ENCODE measurements at places on chromosomes 6 and 20. TPM values are rescaled to one million over a fixed set of nuclear protein-coding genes. Genes with fewer than 3 reads are reported as not detected.
A peak's percentile ranks its signal among the peaks of the same experiment; 100 is the strongest.

Gene TRIM40
- not detected for total RNA-seq

Gene KIFC1
- total RNA-seq: 0.59 TPM

Gene ASIP
- not detected for total RNA-seq

Gene DPPA5
- not detected for total RNA-seq

Gene KIF6
- total RNA-seq: not detected

Gene ENPP5
- total RNA-seq: 17.7 TPM

GRCh38 chr6:56009636-56010035 lies 134.2 kb upstream of the BMP5 start:
- no peak overlapping the region for H3K4me3 ChIP-seq
- H3K27me3 ChIP-seq: no peaks in the 10 kb centered on the region
- H3K4me1 ChIP-seq: no peaks in the 10 kb centered on the region
- H3K36me3 ChIP-seq: no peaks in the 10 kb centered on the region
- H3K27ac ChIP-seq: no peak overlapping the region

DNA sequence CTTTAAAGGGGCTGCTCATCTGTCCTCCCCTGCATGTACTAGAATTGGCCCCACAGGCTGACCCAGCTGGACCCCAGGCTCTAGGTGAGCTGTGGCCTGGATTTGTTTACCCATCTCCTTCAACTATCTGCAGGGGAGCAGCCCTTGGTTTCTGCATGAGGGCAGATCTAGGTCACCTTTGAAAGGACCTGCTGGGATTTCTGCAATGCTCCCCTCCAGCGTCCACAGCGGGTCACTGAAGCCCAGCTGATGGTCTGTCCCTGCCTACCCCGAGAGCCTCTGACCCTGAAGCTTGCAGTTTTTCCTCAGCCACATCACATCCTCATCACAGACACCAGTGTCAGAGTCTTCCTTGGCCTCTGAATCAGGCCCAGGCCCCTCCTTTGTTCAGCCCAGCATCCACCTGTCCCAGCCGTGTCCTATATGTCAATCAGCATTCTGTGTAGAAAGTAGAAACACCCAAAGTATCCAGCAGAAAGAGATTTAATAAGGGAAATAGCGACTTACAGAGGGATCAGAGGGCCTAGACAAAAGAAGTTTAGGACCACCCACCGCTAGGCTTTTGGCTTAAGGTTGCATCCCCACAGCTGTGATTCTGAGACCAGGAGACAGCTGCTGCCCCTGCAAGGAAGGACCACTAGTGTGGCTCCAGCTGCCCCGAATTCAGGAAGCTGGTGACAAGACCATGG lies 243.1 kb downstream of the LRFN2 start:
- H3K4me3 ChIP-seq: no peak overlapping the region
- no peaks in the 10 kb centered on the region for H3K36me3 ChIP-seq
- no peak overlapping the region for H3K27ac ChIP-seq
- H3K4me1 ChIP-seq: no peaks in the 10 kb centered on the region

- no peak overlapping the region for H3K4me3 ChIP-seq
- H3K4me1 ChIP-seq: peaks cover 15% of the 10 kb centered on the region
- DNase-seq: no peak
- H3K27me3 ChIP-seq: no peaks in the 10 kb centered on the region
- no peak overlapping the region for H3K27ac ChIP-seq
Measured at GRCh38 chr6:169786349-169786748, 34.9 kb downstream of the ERMARD start.

- peaks cover 7% of the 10 kb centered on the region for H3K4me1 ChIP-seq
- peak; percentile 36 for DNase-seq
- H3K27ac ChIP-seq: no peak overlapping the region
- no peaks in the 10 kb centered on the region for H3K27me3 ChIP-seq
- H3K4me3 ChIP-seq: no peak overlapping the region
- H3K36me3 ChIP-seq: no peaks in the 10 kb centered on the region
Measured at GRCh38 chr20:59724457-59725366, 120.4 kb downstream of the PHACTR3 start.

DNA sequence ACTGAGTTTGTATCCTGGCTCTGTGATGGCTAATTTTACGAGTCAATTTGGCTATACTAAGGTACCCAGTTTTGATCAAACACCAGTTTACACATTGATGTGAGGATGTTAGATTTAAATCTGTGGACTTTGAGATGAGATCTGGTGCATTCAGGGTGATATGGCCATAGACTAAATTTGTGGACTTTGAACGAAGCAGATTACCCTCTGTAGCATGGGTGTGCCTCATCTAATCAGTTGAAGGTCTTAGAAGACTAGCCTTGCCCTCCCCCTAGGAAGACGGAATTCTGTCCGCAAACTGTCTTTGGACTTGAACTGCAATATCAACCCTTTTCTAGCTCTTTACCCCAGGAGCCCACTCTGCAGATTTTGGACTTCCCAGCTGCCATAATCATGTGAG lies 547.8 kb upstream of the CITED2 start:
- no peaks in the 10 kb centered on the region for H3K36me3 ChIP-seq
- H3K4me1 ChIP-seq: no peaks in the 10 kb centered on the region
- no peaks in the 10 kb centered on the region for H3K27me3 ChIP-seq
- H3K27ac ChIP-seq: no peak overlapping the region
- H3K4me3 ChIP-seq: no peak overlapping the region
- DNase-seq: no peak

DNA sequence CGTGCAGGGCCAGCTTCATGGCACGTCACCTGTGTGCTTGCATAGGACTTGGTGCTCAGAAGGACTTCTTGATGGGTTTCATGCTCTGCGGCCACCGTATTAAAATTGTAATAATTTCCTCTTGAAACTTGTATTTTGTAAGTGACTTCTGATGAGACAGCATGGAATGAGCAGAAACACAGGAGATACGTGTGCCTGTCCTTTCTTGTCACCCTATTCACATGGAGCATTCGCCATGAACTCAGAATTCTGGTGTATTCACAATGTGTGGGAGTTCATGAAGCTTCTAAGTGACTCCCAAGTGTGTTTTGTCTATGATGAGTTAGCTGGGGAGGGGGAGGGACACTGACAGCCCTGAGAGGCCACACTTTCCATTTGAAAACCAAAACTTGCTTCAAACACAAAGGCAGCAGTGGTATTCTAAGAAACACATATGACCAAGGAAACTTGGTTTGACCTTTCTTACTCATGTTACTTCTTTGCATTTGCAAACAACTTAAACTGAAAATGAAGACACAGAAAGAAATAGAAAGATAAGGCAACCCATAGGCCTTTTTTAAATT lies 92.1 kb upstream of the NEDD9 start:
- H3K4me1 ChIP-seq: no peaks in the 10 kb centered on the region
- no peaks in the 10 kb centered on the region for H3K36me3 ChIP-seq
- no peak overlapping the region for H3K4me3 ChIP-seq
- no peaks in the 10 kb centered on the region for H3K27me3 ChIP-seq
- no peak for DNase-seq

DNA sequence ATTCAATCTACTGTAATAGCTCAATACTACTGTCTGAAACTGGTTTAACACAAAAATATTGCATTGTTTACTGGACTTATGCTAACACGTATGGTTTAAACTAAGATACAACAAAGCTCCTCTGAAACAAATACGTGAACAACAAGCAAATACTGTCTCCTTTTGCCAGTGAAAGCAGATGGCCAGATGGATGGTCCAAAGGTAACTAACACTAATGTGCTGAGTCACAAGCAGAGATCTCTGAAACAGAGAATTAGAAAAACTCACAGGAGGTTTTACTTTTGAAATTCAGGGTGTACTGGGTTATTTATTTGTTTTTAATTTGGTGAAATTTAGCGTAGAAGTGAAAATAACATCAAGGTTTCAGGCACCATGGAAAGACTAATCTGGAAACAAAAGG lies 124.3 kb upstream of the SOX4 start:
- no peaks in the 10 kb centered on the region for H3K27me3 ChIP-seq
- no peak for DNase-seq
- no peak overlapping the region for H3K27ac ChIP-seq
- no peak overlapping the region for H3K4me3 ChIP-seq
- H3K4me1 ChIP-seq: no peaks in the 10 kb centered on the region
- no peaks in the 10 kb centered on the region for H3K36me3 ChIP-seq

DNA sequence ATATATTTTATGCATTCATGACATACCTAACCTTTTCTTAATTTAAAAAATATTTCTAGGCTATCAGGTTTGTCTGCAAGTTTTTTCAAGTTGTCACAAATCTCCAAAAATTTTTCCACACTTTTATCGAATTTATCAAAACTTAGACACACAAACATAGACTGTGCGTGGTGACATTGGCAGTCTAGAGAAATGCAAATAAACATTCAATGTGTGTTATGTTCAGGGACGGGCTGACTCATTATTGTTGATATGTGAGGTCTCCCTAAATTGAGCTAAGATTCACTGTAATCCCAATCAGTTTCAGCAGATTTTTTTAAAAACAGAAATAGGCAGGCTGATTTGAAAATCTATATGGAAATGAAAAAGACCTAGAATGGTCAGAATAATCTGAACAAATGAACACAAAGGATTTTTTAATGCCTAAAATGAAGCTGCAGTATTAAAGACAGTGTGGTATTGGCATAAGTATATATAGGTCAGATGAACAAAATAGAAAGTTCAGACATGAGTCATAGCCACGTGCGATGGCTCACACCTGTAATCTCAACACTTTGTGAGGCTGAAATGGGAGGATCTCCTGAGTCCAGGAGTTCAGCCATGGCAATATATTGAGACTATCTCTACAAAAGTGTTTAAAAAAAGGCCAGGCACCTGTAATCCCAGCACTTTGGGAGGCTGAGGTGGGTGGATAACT lies 19.2 kb downstream of the BLTP3A start:
- H3K4me3 ChIP-seq: no peak overlapping the region
- no peaks in the 10 kb centered on the region for H3K27me3 ChIP-seq
- no peaks in the 10 kb centered on the region for H3K36me3 ChIP-seq
- no peak overlapping the region for H3K27ac ChIP-seq
- no peaks in the 10 kb centered on the region for H3K4me1 ChIP-seq

GRCh38 chr20:36604952-36605398 lies 604 bp upstream of the RAB5IF start:
- peak; percentile 63 for DNase-seq
- H3K4me1 ChIP-seq: peaks cover 25% of the 10 kb centered on the region
- H3K27ac ChIP-seq: peak overlapping the region; percentile 91
- peaks cover 20% of the 10 kb centered on the region for H3K36me3 ChIP-seq
- no peaks in the 10 kb centered on the region for H3K27me3 ChIP-seq

DNA sequence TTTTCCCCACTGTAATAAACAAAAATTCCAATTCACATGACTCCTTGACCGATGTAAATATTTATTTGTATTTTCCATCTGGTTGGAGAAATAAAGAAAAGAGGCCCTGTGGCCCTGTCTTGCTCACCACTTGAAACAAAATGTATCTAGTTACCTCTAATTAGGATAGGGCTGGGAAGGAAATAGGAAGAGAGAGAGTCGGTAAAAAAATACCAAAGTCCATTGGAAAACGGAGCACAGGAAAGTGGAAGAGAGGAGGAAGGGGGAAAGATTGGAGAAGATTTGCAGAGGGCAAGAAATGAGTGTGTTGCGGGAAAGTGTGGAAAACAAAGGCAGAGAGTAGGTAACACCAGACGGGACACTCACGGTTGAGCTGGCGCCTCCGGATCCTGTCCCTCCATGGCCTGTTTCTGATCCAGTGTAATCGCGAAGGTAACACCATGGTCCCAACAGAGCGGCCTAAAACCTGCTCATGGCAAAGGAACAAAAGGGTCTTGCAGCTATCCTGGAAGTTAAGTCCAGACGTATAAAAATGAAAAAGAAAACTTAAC lies 105.8 kb upstream of the RIPOR2 start:
- H3K27me3 ChIP-seq: no peaks in the 10 kb centered on the region
- no peak for DNase-seq
- no peaks in the 10 kb centered on the region for H3K36me3 ChIP-seq
- H3K27ac ChIP-seq: no peak overlapping the region

DNA sequence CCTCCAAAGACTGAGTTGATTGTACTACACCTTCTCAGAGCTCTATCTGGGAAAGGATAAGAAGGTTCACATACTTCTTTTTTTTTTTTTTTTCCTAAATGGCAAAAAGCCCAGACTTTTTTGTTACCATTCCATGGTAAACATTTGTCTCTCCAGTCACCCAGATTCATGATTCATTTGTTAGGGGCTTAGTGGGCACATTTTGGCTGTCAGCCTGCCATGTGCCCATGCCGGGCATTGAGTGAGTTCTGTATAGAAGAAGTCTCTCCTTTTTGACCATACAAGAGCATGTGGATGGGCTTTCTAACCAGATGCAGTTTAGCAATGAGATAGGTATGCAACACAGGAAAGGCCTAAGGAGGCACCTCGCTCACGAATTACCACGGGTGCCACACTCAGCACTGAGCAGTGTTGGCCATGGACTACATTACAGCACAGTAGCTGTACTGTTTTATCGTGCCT lies 447.5 kb upstream of the HSF2 start:
- DNase-seq: no peak
- no peaks in the 10 kb centered on the region for H3K27me3 ChIP-seq
- no peaks in the 10 kb centered on the region for H3K36me3 ChIP-seq
- no peaks in the 10 kb centered on the region for H3K4me1 ChIP-seq

DNA sequence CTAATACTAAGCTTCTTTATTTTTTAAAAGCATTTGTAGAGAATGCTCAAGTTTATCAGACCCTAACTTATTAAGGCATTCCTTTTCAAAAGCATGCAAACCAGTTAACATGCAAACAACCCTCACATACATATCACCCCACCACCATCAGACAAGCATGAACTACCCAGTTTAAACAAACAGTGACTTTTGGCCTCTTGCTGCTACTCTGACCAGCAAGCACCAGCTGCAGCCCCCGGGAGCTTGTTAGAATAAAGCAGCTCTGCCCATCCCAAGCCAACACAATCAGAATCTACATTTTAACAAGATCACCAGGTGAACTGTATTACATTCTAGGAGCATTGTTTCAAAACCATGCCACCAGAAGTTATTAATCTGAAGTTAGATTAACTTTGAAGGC lies 5.9 kb upstream of the NUP153 start:
- no peaks in the 10 kb centered on the region for H3K4me1 ChIP-seq
- no peaks in the 10 kb centered on the region for H3K27me3 ChIP-seq
- H3K36me3 ChIP-seq: no peaks in the 10 kb centered on the region
- DNase-seq: no peak

GRCh38 chr6:10465629-10466499 lies 51.0 kb upstream of the TFAP2A start:
- no peaks in the 10 kb centered on the region for H3K27me3 ChIP-seq
- no peaks in the 10 kb centered on the region for H3K4me1 ChIP-seq
- DNase-seq: no peak
- no peak overlapping the region for H3K4me3 ChIP-seq
- no peaks in the 10 kb centered on the region for H3K36me3 ChIP-seq

- peak overlapping the region; percentile 73 for H3K27ac ChIP-seq
- peak; percentile 60 for DNase-seq
- H3K36me3 ChIP-seq: no peaks in the 10 kb centered on the region
- H3K4me1 ChIP-seq: no peaks in the 10 kb centered on the region
- no peak overlapping the region for H3K4me3 ChIP-seq
- no peaks in the 10 kb centered on the region for H3K27me3 ChIP-seq
Measured at GRCh38 chr6:140979642-140980091, 1153.1 kb upstream of the GJE1 start.

Data from right atrium auricular region (tissue), 2 donors.